Aortic smooth muscle cell (primary cell): ENCODE measurements at places on chromosomes 6 and 20. TPM values are rescaled to one million over a fixed set of nuclear protein-coding genes. Genes with fewer than 3 reads are reported as not detected.

Gene CCDC170
- total RNA-seq, result 0.31 and 2.0 TPM in 2 replicates

Gene RSPH9
- 0.40 and 0.44 TPM in 2 replicates for total RNA-seq

Gene SLC9A8
- total RNA-seq, result 8.6 and 9.3 TPM in 2 replicates

Gene GCNT2
- 4.0 and 12.3 TPM in 2 replicates for total RNA-seq

Gene SMPDL3A
- total RNA-seq, result 2.9 and 6.6 TPM in 2 replicates

Gene TFAP2D
- total RNA-seq, result 0.25 and 0.26 TPM in 2 replicates

Gene MEP1A
- not detected in 2 replicates for total RNA-seq

Gene GDAP1L1
- not detected in 2 replicates for total RNA-seq

Gene MPIG6B
- not detected in 2 replicates for total RNA-seq

Gene COL12A1
- 328 and 349 TPM in 2 replicates for total RNA-seq

Gene TRIM31
- total RNA-seq, result not detected in 2 replicates

Gene TBX18
- 31.6 and 34.4 TPM in 2 replicates for total RNA-seq

Gene CHRNA4
- total RNA-seq, result not detected in 2 replicates

Gene ERVFRD-1
- total RNA-seq, result not detected in 2 replicates

Gene CTAGE9
- total RNA-seq, result not detected in 2 replicates

Gene CABLES2
- 0.66 and 0.68 TPM in 2 replicates for total RNA-seq

Gene ZC2HC1B
- total RNA-seq, result not detected in 2 replicates

Gene SMOC2
- 0.25 TPM in 1 of 2 replicates, not detected in the other for total RNA-seq

Gene MEI4
- not detected in 2 replicates for total RNA-seq

Gene HSD17B8
- 8.6 and 12.6 TPM in 2 replicates for total RNA-seq

Gene PLCB4
- 0.79 and 3.0 TPM in 2 replicates for total RNA-seq

Gene BFSP1
- total RNA-seq, result 1.9 and 2.9 TPM in 2 replicates

Gene NRSN2
- total RNA-seq, result 13.3 and 15.9 TPM in 2 replicates

Gene AIF1
- total RNA-seq, result not detected in 2 replicates

Gene LY6G6D
- total RNA-seq, result not detected in 2 replicates

Gene NR2E1
- not detected in 2 replicates for total RNA-seq

Gene ZNF334
- 0.25 and 1.8 TPM in 2 replicates for total RNA-seq

Gene REM1
- 1.7 and 1.8 TPM in 2 replicates for total RNA-seq

Gene BPIFB2
- not detected in 2 replicates for total RNA-seq

Gene HLA-G
- not detected in 2 replicates for total RNA-seq

Gene CPXM1
- under 0.01 and 0.53 TPM in 2 replicates for total RNA-seq

Gene TMC2
- not detected in 2 replicates for total RNA-seq

Gene HBS1L
- total RNA-seq, result 147 and 155 TPM in 2 replicates

Gene TPX2
- 37.1 and 41.0 TPM in 2 replicates for total RNA-seq

Gene DOP1A
- 30.6 and 36.1 TPM in 2 replicates for total RNA-seq

Gene DUSP15
- 1.6 and 2.5 TPM in 2 replicates for total RNA-seq

Gene EPPIN
- not detected in 2 replicates for total RNA-seq

Gene BTNL2
- not detected in 2 replicates for total RNA-seq

Gene MYBL2
- 3.9 and 6.1 TPM in 2 replicates for total RNA-seq

Gene SH3BGRL2
- total RNA-seq, result 2.2 and 2.3 TPM in 2 replicates

Gene INSM1
- total RNA-seq, result not detected in 2 replicates

Gene GMEB2
- 8.4 and 8.5 TPM in 2 replicates for total RNA-seq

Gene PNPLA1
- total RNA-seq, result 0.12 TPM in 1 of 2 replicates, not detected in the other

Gene MARCKS
- total RNA-seq, result 49.9 and 74.2 TPM in 2 replicates

Gene SLC35F1
- total RNA-seq, result not detected in 2 replicates

Gene MCCD1
- not detected in 2 replicates for total RNA-seq

Gene ZBTB12
- 3.3 and 3.7 TPM in 2 replicates for total RNA-seq

Gene NKX2-2
- total RNA-seq, result not detected in 2 replicates

Gene ADGB
- not detected in 2 replicates for total RNA-seq

Gene SLC22A2
- 0.13 TPM in 1 of 2 replicates, not detected in the other for total RNA-seq
